ENCODE measurements at places on chromosomes 2 and 18.

DNA sequence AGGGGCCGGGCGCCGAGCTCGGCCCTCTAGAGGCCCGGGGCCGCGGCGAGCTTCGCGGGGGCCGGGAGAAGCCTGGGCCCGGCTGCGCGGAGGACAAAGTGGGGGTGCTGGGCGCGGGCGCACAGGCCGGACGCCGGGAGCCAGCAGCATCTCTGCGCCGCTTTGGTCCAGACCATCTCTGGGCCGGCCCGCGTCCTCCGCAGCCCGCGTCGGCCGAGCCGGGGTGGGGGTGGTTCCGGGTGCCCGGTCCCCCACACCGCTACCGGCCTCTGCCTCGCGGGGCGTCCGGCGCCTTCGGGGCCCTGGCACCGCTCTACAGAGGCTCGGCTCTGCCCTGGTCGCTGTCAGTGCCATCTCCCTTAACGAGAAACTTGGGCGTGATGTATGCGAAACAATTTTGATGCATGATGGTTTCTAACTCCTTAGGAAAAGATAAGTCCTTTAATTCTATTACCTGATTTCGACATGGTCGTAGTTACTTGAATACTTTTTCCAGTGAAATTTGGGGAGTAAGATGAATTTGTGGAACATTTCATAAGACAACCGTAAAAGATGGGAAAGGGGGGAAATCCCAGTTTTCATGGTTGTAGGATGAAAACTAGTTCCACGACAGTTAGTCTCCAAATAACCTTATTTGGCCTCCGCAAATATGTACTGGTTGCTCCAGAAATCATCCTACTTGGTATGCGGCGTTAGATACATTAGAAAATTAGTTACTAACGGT, 562 bp downstream of the TWSG1 start:
- no peak for DNase-seq

DNA sequence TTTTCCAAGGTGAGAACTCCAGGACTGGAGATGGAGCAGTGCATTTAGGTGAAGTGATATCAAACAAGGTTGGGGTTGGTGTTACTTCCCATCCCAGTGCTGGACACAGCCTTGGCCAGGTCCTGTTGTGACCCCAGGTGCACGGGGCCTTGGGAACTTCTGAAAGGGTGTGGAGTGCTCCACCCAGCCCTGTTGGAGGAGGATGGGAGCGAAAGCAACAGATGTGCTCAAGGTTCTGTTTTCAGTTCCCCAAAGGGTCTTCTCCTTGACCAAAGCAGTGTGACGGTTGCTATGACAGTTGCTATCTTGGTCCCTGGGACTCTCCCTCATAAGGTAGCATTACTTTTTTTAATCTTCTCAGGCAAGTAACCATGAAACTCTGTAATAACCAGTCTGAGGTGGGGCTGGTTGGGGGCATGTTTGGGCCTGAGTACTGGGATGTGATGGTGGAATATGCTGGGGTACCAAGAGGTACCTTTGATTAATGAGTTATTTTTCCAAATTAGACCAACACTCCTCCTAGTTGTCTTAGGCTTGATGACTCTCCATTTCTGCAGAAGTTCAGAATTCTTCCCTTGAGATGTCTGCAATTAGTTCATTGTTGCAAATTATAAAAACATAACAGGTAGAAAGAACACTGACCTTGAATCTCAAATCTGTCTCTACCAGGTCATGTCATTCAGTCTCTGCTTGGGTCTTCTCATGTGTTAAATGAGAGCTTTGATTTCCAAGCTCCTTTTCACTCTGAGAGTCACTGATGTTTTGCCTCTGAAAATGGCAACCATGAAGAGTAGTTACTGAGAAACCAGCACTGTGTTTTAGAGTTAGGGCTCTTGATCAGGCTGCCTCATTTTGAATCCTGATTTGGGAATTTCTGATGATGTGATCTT, 154.5 kb downstream of the RPIA start:
- DNase-seq = no peak

DNA sequence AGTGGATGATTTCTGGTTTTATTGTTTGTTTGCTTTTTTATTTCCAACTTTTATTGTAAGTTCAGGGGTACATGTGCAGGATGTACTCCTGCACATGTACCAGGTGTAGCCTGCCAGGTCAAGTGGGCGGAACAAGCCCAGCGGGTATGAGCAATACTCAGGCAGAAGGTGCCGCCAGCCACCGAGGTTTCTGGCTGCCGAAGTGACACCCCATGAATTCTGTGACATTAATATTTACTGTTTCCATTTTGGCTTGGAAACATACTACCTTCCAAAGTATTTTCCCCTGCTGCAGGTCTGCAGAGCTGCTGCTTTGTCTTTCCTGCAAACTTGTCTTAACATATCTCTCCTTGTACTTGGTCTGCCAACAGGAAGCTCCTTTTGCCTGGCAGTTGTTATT, 78.5 kb downstream of the PTPN4 start:
- no peak for DNase-seq

DNA sequence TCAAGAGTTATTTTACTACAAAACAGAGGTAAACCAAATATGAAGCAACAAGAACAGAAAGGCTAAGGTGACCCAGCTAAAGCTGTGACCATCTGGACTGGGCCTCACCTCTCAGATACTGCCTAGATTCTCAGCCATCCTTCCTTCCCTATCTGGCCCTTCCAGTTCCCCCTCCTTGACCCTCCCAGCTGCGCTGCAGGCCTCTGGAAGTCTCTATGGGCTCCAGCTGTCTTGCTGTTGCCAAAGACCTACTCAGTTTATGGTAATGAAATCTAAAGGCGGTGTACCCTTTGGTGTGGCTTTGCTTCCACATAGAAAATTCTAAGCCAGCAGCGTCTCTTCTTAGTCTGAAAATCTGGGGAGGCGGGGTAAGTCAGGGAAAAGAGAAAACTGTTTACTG, 55.7 kb downstream of the ARHGEF33 start:
- DNase-seq = no peak

DNA sequence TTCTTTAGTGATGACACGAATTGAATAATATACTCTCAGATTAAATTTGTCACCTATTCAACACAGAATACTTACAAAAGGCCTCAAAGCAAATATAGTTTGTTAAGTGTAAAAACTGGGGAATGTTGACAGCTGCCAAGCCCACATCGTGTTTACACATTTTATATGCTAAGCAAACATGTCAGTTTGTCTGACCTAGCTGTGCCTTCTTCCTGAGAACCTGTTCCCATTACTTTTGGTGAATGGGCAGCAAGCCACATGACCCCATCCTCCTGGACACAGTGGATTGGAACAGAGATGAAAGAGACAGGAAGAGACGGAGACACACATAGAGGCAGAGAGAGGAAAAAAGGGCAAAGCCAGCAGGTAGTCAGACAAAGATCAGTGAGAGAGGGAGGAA, 22.9 kb upstream of the CUL3 start:
- DNase-seq = no peak

- DNase-seq = no peak
Observed at GRCh38 chr2:232511336-232511890, 8.8 kb upstream of the PRSS56 start.

GRCh38 chr2:146604521-146604920, 1240.3 kb upstream of the ACVR2A start:
- no peak for DNase-seq

GRCh38 chr18:49225160-49225559, 235.3 kb downstream of the DYM start:
- DNase-seq = no peak

GRCh38 chr2:204538182-204539018, 6.9 kb upstream of the PARD3B start:
- DNase-seq = no peak

DNA sequence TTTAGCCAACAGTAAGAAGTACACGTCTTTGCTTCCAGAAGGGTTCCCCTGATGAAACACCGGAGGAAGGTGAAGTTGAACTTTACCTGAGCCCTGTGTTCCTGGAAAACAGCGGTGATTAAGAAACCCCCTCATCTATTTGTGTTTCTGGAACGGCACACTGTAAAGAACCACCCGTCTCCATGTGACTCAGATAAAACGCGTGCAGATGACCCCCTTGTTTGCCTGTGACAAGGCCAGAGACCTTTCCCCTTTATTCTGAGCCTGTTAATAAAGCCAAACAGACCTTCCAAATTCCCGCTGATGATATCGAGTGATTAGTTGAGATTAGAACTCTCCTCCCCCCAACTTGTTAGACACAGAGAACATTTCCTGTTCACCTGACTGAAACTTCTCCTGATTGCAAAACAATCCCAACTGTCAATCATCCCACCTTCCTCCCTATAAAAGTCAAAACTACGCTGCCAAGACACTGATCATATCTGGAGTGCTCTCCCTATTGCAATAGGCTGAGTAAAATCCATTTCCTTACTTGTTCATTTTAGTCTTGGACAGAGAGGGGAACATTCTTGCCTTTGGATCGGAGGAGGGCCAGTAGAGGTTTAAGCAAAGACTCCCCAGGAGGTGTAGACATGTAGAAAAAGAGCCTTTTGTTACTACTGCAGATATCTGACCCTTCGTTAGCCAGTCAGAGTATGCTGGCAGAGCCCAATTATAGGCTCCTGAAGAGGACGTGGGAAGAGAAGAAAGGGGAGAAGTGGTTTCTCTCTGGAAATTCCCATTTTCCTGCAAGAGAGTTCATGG, 914 bp upstream of the IWS1 start:
- DNase-seq = no peak

DNA sequence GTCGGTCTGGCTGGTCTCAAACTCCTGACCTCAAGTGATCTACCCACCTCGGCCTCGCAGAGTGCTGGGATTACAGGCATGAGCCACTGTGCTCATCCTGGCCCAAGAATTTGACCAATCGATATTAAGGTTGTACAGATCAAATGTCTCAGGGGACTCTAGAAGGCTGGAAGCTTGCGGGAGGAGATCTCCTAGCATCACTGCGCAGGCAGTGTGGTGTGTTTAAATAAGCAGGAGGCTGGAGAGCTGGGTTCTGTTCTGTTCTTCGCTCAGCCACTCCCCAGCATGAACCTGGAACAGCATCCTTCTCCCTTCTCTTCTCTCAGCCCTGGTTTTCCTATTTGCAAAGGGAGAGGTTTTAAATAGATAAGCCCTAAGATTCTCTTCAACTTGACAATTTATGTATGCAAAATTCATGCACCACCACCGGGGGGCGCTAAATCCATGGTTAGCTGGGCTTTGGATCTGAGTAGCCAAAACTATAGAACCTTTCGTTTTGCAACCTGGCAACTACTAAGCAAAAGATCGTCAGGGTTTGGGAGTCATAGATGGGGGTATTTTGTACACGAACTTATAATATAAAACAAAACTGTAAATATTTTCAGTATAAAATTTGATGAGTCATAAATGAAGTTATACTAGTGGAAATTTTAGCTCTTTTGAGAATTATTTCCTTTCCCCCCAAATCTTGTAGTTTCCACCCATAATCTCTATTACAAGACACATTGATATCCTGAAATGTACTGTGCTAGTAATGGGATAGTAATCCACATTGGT, 60.6 kb downstream of the SLC16A14 start:
- DNase-seq = peak; percentile 86

DNA sequence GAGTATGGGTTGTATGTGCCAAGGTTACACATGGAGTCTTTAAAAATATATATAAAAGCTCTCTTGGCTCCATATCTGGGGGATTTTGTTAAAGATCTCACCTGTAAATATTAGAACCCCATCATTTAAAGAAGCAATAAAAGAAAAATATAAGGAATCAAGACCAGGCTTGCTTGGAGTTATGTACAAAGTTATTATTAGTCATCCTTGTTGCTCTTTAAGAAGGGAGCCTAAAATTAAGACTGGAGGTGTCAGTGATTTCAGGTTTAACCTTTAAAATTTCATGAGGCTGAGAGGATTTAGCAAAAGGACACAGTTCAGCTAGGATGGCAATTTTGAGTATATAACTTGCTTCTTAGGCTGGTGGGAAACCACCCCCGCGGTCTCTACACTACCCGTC, 181.4 kb downstream of the SETBP1 start:
- no peak for DNase-seq

DNA sequence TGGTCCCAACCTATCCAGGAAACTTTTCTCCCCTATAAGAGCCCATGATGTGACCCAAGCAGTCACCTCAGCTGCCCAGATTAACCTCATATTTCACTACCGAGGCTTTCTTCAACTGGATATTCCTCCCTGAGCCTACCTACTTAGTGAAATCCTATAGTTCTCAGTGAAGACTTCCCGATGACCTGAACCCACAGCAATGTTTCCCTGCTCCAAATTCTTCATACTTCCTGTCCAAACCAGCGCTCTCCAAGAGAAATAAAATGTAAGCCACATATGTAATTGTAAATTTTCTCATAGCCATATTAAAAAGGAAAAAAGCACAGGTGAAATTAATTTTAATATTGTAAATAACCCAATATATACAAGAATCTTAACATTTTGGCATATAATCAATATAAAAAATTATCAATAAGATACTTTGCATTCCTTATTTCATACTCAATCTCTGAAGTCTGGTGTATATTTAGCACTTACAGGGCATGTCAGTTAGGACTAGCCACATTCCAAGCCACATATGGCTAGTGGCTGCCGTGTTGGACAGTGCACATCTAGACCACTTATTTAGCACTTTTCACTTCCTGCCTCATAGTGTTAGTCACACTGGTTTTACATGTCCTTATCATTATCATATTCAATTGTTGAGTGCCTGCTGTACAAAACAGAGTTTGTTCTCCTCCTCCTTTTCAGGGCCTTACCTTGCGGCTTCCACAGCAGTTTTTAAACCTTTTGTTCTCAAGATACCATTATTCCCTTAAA, 1.9 kb upstream of the STAT4 start:
- no peak for DNase-seq

- no peak for DNase-seq
Observed at GRCh38 chr2:152415231-152415642, 80.3 kb downstream of the FMNL2 start.

DNA sequence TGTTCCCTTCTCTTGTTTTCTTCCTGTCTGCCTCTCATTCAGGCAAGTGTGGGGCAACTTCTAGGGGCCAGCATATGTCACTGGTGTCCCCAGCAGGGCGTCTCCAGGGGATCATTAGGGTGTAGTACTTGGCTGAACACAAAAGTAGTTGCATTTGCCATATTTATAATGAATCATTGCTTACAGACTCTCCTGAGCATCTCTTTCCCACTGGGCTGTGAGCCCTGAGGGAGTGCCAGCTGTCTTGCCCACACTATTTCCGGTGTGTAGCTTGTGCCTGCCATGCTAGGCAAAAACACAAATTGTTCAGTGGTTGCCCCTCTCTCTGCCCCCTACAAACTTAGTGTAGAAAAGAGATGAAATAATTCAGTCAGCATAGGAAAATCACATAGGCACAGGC, 40.8 kb upstream of the SCLY start:
- DNase-seq = no peak

- no peak for DNase-seq
Observed at GRCh38 chr2:106127282-106127771, 66.8 kb downstream of the UXS1 start.

- DNase-seq = no peak
Observed at GRCh38 chr2:40434731-40435271, 17.1 kb downstream of the SLC8A1 start.

GRCh38 chr2:69196327-69197117, 183.5 kb downstream of the ANTXR1 start:
- DNase-seq = no peak
